ENCODE measurements at places on chromosomes 7 and 10.

DNA sequence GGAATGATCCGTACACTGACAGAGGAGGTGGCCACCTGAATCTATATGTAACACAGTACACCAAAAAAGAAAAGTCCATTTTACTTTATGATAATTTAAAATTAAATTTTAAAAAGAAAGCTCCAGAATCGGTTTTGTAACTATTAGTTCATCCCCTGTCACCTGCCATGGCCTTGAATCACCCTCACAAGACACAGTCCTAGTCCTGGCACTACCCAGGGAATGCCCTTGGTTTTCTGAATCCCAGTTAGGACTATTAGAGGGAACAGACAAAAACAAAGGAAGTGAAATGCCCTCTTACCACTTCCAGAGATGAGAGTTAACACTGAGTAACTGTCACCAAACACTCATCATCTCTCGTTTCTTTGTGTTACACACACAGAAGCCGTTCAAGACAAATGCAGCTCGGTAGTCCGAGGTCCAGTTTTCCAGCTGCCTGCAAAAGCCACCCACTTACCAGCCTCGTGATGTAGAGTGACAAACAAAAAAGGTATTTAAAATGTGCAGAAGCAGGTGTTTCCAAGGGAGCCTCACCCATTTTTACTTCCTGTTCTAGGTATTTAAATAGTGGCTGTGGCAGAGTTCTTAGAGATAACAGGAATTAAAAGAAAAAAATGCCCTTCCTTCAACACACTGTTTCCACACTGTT is 6.1 kb downstream of the PTPRN2 start:
- DNase-seq: no peak

GRCh38 chr7:65796205-65796604 is 76.7 kb upstream of the VKORC1L1 start:
- no peak for DNase-seq

- DNase-seq: no peak
These were observed 145.6 kb upstream of the ZNF32 start for GRCh38 chr10:43794181-43794815.

DNA sequence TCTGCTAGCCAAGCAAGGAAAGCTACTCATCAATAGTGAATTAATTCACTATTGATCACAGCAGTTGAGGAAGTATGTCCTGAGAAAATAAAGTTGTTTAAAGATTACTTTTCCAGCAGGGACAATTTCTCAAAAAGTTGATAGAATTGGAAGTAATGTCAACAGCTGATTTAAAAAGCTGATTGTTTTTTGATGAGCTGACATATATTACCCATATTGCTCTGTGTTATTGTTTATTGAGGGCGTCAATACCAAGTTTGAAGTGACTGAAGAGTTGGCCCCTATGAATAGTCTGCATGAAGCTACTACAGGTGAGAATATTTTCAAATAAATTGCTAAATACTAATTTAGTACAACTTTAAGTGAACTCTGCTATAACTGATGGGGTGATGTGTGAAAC is 28.0 kb downstream of the ZFAND4 start:
- no peak for DNase-seq

All from stimulated activated CD4-positive, alpha-beta T cell treated with anti-CD3 and anti-CD28 coated beads, Interleukin-15, amount 100 ng/mL, for 48 hours (primary cell).